ENCODE measurements at places on chromosomes 4 and X. TPM values are rescaled to one million over a fixed set of nuclear protein-coding genes. Genes with fewer than 3 reads are reported as not detected.
A peak's percentile ranks its signal among the peaks of the same experiment; 100 is the strongest.

DNA sequence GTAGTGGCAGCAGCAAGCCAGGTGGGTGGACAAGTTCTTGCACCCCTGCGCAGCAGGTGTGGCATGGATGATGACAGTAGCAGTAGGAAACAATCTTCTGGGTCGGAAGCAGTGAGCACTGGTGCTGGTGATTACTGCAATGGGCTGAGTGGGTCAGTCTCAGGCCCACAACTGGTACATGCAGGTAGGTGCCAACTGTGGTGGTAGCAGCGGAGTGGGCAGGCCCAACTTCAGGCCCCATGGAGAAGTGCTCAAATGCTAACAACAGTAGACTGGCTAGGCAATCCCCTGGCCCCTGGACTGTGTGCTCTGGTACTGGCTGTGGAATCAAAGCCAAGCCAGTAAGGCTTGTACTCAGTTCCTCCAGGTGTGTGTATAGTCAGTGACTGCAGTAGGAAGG lies 413.7 kb downstream of the PDGFC start:
- no peaks in the 10 kb centered on the region for H3K36me3 ChIP-seq
- no peak for DNase-seq

CCDC149 gene
- 19.5 TPM for total RNA-seq

GRCh38 chr4:100826067-100826466 lies 308.2 kb upstream of the EMCN start:
- H3K36me3 ChIP-seq: no peaks in the 10 kb centered on the region
- H3K4me1 ChIP-seq: no peaks in the 10 kb centered on the region
- no peak for DNase-seq
- no peak overlapping the region for H3K27ac ChIP-seq
- H3K27me3 ChIP-seq: no peaks in the 10 kb centered on the region

GRCh38 chr4:87054900-87055299 lies 120.1 kb downstream of the AFF1 start:
- DNase-seq: peak; percentile 53
- no peaks in the 10 kb centered on the region for H3K27me3 ChIP-seq
- peak overlapping the region; percentile 85 for H3K27ac ChIP-seq
- H3K4me1 ChIP-seq: peaks cover 98% of the 10 kb centered on the region
- H3K36me3 ChIP-seq: no peaks in the 10 kb centered on the region

DNA sequence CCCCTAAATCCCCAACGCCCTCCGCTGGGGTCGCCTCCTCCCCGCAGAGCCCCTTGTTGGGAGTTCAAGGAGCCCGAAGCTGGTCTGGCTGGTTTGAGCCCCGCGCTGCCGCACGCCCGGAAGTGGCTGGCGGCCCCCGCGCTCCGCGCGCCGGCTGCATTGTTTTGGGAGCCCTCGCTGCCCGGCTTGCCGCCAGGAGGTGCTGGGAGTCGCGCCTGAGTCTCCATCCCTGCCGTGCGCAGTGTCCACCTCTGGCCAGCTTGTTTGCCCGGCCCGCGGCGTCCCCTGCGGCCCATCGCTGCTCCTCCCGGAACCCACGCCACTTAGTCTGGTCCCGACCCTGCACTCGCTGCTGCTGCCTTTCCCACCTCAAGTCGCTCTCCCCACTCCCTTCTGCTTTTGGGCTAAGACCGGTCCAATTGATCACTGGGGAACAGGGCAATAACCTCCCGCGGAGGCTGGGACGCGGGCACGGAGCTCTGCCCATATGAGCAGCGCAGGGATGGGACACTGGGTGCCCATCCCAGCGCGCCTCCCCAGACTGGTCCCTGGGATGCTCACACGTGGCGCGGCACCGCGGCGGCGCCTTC lies 2.2 kb upstream of the SFRP2 start:
- DNase-seq: peak; percentile 25
- no peak overlapping the region for H3K27ac ChIP-seq
- H3K36me3 ChIP-seq: no peaks in the 10 kb centered on the region
- H3K4me1 ChIP-seq: peaks cover 30% of the 10 kb centered on the region

DNA sequence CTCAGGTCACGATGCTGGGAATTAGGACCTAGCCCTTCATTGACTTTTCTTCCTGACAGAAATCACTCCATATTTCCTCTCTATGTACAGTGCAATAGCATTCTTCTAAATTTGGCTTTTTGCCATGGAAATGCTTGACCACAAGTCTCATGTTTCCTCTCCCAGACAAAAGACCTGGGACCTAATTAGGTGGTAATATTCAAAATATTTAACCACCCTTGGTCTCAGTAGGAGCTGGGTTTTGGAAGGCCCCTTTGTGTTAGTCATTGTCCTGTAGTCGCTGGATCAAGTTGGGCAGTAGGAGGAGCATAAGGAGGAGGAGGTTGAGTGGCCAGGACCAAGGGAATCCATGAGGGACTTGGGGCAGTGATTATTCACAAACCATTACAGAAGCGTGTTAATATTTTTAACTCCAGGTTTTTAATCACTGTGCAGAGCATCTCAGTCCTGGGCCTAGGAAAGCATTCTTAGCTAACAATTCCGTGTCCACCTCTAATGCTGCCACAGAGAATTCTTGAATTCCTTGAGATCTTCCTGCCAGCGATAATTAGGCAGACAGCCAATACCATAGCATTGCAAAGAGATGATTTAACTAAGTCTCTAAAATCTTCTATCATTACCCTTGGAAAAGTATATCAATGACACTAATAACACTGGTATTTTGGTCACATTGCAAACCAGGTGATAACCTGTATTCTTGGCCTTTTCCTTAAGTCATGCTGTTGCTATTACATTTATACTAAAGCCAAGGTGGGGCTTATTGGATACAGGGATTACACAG lies 25.0 kb upstream of the SHROOM4 start:
- H3K4me1 ChIP-seq: no peaks in the 10 kb centered on the region
- no peaks in the 10 kb centered on the region for H3K27me3 ChIP-seq
- no peaks in the 10 kb centered on the region for H3K36me3 ChIP-seq
- no peak overlapping the region for H3K27ac ChIP-seq
- H3K4me3 ChIP-seq: no peak overlapping the region
- no peak for DNase-seq

DNA sequence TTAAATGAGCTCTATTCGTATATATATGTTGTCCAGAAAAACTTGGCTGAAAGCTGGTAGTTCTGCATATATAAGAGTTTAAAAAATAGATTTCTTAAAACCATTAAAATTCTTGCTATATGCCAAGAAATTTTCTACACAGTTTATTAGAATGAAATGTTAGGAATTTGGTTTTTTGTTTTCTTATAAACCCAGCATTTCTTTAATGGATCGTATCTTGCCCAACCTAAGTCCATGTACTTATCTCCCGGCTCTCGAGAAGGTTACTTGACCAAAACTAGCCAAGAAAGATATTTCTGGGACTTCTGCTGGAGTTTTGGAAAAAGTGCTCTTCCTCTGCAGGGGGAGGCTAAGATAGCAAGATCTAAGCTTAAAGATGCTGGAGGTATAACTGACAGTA lies 4.7 kb upstream of the ASB5 start:
- no peaks in the 10 kb centered on the region for H3K36me3 ChIP-seq
- peaks cover 8% of the 10 kb centered on the region for H3K4me1 ChIP-seq
- no peak for DNase-seq
- no peak overlapping the region for H3K27ac ChIP-seq
- H3K27me3 ChIP-seq: no peaks in the 10 kb centered on the region

DNA sequence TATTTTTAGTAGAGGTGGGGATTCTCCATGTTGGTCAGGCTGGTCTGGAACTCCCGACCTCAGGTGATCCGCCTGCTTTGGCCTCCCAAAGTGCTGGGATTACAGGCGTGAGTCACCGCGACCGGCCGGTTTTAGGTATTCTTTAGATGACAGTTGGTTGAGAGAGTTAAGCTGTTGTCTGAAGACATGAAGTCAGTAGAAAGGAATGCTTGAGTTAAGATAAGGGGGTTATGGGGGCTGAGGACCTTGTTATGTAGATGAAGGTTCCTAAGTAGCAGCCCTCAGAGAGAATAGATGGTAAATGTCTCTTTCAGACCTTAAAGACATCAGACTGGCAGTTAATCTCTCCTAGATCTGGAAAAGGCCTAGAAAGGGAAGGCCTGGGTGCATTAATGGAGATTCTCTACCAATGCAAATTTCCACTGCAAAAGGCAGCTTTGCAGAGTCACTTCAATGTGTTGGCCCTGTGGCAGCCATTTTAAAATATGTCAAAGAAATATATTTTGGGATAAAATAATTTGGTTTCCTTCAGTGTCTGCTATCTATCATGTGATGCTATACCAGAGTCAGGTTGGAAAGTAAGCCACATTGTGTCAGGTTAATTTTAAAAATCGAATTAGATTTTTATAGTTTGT lies 6.4 kb upstream of the ZNF674 start:
- no peak overlapping the region for H3K27ac ChIP-seq
- no peak overlapping the region for H3K4me3 ChIP-seq
- H3K36me3 ChIP-seq: no peaks in the 10 kb centered on the region
- H3K27me3 ChIP-seq: no peaks in the 10 kb centered on the region
- no peaks in the 10 kb centered on the region for H3K4me1 ChIP-seq

DNA sequence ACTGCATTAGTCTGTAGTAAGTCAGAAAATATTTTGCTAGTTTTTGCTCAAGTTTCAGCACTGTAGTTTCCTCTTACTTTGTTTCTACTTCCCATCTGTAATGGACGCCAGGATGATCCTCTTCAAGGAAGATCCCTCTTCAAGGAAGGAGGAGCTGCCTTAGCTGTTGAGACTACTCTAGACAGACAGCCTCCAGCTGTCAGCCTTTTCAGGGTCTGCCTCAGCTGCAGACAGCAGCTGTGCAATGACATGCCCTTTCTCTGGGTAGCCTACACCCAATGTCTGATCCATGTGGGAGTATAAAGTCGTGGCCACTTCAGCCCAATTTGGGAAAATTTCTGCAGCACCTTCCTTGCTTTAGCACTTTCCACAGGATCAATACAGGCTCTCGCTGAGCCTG lies 281.0 kb upstream of the MAOA start:
- no peak overlapping the region for H3K4me3 ChIP-seq
- H3K4me1 ChIP-seq: no peaks in the 10 kb centered on the region
- H3K27ac ChIP-seq: no peak overlapping the region
- DNase-seq: no peak
- no peaks in the 10 kb centered on the region for H3K27me3 ChIP-seq
- H3K36me3 ChIP-seq: no peaks in the 10 kb centered on the region

GRCh38 chr4:104451573-104451972 lies 43.1 kb downstream of the CXXC4 start:
- H3K36me3 ChIP-seq: no peaks in the 10 kb centered on the region
- no peak overlapping the region for H3K27ac ChIP-seq

DNA sequence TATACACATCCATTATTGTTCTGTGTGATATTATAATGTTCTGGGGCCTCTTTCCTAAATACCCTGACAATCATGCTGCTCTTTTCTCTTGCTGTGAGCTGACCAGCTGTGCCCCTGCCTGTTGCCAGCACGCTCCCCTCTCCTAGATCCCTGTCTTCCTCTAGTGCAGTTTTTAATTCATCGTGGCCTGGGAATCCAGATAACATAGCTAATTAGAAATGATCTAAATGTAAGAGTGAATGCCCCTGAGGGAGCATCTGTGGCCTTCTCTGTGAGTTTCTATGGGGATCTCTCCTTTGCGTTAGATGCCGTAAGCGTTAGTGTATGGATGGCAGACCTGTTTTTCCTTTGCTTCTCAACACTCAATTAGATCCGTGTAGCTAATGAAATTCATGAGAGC lies 434.3 kb downstream of the SPRY1 start:
- DNase-seq: no peak
- no peak overlapping the region for H3K27ac ChIP-seq
- H3K36me3 ChIP-seq: no peaks in the 10 kb centered on the region

CT45A3 gene
- not detected for total RNA-seq

GPR50 gene
- not detected for total RNA-seq

DNA sequence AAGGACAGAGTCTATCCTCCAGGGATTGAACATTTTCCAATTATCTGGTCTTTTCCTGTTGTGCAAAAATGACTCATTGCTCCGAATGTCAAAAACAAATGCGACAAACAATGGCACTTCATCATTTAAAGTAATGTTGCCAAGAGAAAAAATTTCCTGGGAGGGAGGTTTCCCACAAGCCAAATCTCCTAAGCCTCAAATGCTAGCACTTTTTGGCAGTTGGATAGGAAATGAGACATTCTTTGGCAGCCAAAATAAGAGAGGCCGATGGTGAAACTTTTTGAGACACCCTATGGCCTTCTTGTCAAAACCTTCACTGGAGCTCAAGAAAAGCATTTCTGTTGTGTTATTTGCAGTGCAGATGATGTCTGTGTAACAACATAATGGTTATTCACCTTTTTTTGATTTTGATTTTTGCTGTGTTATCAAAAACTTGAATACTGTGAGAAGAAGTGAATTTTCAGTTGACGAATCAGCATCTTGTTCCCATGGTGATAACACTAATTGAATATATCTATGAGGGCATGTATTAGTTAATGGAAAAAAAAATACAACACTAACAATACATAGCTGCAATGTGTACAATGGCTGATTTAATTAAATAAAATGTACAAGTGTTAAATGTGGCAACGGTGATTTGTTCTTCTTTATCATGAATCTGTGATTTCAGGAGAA lies 333.8 kb downstream of the ANK2 start:
- H3K4me1 ChIP-seq: no peaks in the 10 kb centered on the region
- no peak overlapping the region for H3K27ac ChIP-seq
- H3K27me3 ChIP-seq: no peaks in the 10 kb centered on the region
- H3K4me3 ChIP-seq: no peak overlapping the region
- DNase-seq: no peak

GRCh38 chrX:10818651-10819050 lies 198.3 kb upstream of the MID1 start:
- H3K4me1 ChIP-seq: no peaks in the 10 kb centered on the region
- no peaks in the 10 kb centered on the region for H3K27me3 ChIP-seq
- no peak overlapping the region for H3K27ac ChIP-seq

- H3K4me3 ChIP-seq: no peak overlapping the region
- H3K36me3 ChIP-seq: no peaks in the 10 kb centered on the region
- H3K27ac ChIP-seq: no peak overlapping the region
- peak; percentile 54 for DNase-seq
These were observed 3.3 kb downstream of the TRIM2 start for GRCh38 chr4:153207567-153207966.

DNA sequence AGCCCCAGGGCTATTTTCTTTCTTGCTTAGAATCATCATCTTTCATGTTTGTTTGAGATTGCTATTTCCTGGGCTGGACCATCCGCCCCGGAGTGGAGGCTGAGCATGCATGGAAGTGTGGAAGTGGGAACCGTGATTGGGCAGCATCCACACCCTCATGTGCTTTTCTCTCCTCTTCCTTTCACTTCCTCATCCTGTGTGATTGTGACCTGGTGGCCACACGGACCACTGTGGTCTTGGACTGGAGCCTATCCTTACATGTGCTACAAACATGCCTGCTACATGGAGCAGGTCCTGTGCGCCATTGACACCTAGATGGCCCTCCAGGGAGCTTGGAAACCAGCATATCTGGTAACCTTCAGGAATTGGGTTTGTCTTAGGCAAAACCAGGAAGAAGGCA lies 175.9 kb upstream of the LCORL start:
- H3K27me3 ChIP-seq: no peaks in the 10 kb centered on the region
- H3K4me1 ChIP-seq: no peaks in the 10 kb centered on the region
- H3K36me3 ChIP-seq: no peaks in the 10 kb centered on the region
- DNase-seq: no peak
- H3K4me3 ChIP-seq: no peak overlapping the region

- no peak overlapping the region for H3K4me3 ChIP-seq
- no peak for DNase-seq
- no peak overlapping the region for H3K27ac ChIP-seq
- no peaks in the 10 kb centered on the region for H3K36me3 ChIP-seq
- H3K4me1 ChIP-seq: no peaks in the 10 kb centered on the region
These were observed 121.8 kb upstream of the ADAMTS3 start for GRCh38 chr4:72690771-72691170.

DCAF8L1 gene
- not detected for total RNA-seq
